Activated naive CD8-positive, alpha-beta T cell treated with anti-CD3 and anti-CD28 coated beads, Interleukin-2, amount 10 ng/mL, durations not matched to agents 7 days and 5 days (primary cell): ENCODE measurements at places on chromosomes 7 and 10.

- peak; percentile 84 for DNase-seq
These were observed 97.9 kb downstream of the WDR11 start for GRCh38 chr10:120948889-120949608.

DNA sequence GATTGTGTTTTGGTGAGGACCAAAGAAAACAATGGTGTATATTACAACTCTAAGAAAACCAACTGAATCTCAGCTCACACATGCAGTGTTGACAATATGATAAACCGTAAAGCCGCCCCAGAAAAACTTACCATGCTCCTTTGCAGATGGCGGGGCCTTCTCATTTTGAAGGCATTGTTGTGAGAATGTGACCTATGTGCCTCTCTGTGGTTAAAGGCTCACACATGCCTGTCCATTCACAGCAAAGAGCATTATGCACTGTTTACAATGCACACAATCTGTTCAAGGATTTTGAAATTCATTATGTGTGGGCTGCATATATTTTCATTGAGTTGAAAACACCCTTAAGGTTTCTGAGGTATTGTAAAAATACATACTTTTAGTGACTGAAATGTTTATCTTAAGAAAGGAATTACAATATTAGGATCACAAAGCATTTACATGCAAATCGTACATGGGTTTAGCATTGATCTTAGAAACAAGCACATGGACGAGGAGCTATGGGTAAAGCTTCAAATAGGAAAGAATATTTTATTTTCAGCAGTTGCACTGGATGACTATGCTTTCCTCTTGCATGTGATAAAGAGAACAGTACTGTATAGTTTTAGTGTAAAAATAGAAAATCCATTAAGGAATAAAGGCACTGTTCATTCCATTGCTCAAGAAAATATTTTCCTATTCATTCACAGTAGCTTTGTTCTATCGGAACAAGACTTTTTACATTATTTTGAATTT, 334.3 kb downstream of the ARL4A start:
- no peak for DNase-seq

DNA sequence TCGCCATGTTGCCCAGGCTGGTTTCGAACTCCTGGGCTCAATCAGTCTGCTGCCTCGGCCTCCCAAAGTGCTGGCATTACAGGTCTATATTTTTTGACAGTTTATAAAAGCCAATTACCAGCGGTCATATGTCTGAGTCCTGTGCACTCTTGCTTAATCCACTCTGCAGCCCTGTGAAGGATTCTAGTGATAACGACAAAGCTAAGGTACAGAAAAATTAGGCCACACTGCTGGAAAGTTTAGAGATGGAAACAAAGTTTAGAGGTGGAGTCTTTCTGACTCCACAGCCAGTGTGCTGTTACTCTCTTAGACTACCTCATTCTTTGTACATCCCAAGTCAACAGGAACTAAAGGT, 707 bp downstream of the PTER start:
- no peak for DNase-seq

DNA sequence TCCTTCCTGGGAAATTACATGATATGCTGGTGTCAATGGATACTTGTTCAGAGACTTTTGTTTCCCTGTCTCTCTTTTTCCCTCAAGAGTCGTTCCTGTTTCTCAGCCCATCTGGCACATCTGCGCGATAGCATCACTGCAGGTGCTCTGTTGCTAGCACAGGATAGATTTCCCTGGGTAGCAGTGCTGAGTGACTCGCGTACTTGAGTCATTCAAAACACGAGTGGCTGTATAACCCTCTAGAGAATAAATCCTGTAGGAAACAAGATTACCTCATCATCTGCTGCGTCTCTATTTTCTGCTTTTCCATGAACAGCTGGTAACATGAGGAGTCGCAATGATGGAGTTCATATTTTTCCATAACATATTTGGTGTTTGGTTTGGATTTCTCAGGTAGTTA, 452.0 kb upstream of the FZD8 start:
- no peak for DNase-seq

- DNase-seq = no peak
These were observed 44.0 kb upstream of the HERPUD2 start for GRCh38 chr7:35738889-35739288.

GRCh38 chr7:2512179-2512661, 7.4 kb upstream of the LFNG start:
- no peak for DNase-seq

- DNase-seq = no peak
These were observed 859 bp upstream of the SMC3 start for GRCh38 chr10:110566472-110567200.

DNA sequence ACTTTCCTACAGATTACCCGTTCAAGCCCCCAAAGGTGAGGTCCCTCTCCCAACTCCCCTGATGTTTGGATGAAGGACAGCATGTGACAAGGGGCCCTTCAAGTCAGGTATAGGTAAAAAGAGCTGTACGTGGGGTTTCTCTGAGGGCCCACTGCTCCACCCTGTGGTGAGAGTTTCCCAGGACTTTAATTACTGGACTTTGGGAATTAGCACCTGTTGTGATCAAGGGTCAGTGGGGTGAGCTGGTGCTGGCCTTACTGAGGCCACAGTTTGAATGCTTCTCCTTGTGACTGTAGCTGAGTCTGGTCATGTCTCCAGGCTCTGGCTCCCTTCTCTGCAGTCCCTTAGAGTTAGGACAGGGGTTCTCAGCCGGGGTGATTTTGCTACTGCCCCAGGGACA, 16.8 kb downstream of the UBE2D4 start:
- DNase-seq = no peak

GRCh38 chr10:122678266-122678665, 21.4 kb downstream of the C10orf120 start:
- no peak for DNase-seq

GRCh38 chr7:101557978-101558741, 70.9 kb downstream of the MYL10 start:
- no peak for DNase-seq

GRCh38 chr10:2019281-2019680, 282.0 kb upstream of the ADARB2 start:
- DNase-seq = no peak
